ENCODE measurements at places on chromosomes 3 and 15.

DNA sequence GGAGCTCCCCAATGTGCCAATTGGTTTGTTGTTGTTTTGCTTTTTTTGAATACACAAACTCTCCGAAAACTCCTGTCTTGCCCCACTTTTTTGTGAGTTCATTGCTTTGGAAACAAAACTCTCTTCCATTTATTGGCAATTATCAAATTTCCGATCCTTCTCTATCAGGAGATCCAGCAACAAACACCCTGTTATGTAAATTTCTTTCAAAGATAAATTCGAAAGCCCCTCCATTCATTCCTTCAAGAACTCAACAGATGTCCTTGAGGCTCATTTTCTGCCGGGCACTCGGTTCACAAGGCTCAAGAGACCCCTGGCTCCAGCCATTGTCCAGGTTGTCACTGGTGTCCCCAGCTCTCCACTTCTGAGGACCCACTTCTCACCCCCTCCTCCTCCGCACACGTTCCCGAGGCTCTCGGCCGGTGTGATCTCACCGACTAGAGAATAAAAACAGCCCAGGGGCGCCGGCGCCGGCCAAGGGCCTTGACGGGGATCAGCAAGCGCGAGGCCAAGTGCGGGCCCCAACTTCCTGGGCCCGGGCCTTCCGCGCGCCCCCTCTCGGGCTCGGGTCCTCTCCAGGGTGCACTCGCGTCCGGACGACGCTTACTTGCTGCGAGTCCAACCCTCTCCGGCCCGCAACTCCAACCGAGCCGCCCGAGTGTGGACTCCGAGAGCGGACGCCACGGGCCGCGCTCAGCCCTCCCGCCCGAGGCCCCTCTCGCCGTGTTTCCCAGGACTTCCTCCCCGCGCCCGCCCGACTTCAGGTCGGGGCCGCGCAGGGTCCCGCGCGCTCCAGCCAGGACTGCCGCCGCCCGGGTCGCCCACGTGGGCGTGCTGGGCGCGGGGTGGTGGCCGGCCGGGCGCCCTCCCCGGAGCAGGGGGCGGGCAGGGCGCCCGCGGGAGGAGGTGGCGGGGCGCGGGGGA is 533 bp upstream of the SMAD3 start:
- DNase-seq: peak; percentile 54

GRCh38 chr3:43948013-43948412 is 257.3 kb downstream of the ABHD5 start:
- no peak for DNase-seq

DNA sequence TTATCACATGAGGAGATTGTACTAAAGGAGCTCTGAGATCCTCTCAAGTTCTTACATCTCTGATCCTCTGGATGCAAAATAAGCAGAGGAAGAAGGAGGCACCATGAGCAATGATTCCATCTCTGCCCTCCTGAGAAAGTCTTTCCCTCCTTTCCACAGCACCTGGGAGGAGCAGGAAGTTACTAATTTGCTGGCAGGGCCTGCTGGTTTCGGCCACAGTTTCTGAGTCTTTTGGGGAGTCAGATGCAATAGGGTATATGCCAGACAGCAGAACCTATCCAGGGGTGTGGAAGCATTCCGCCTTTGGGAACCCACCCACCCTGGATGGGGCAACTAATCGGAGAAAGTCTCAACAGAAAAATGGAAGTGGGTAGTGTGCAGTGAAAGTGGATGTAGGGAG is 38.5 kb upstream of the SPTSSB start:
- no peak for DNase-seq

GRCh38 chr3:38311941-38312340 is 29.8 kb downstream of the SLC22A14 start:
- DNase-seq: no peak

DNA sequence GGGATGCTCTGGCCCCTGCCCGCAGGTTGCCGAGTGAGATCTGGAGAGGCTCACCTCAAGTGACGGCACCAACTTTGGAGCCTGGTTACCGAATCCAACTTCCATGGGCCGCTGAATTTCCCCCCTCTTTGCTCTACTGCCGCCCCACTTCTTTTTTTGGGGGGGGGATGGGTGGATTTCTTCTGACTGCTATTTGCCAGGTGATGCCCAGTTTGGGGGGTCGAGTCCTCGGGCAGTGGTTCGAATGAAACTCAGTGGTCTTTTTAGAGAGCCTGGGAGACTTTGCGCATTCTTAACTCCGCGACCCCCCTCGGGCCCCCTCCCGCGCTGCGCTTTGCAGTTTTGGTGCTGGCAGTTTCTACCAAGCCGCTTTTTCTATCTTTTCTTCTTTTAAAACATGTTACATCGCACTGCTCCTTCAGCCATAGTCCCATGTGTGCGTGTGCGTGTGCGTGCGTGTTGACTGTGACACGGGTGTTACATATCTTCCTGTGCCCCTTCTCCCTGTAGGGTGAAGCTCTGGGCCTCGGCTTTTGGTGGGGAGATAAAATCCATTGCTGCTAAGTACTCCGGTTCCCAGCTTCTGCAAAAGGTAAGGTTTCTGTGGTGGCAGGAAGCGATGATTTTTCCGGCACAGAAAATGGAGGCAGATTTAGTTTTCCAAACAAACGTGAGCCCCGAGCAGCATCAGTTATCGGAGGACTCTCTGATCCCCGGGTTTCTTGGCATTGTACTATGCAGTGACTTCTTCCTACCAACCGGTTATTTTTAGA is 837 bp downstream of the CACNA2D3 start:
- DNase-seq: no peak

DNA sequence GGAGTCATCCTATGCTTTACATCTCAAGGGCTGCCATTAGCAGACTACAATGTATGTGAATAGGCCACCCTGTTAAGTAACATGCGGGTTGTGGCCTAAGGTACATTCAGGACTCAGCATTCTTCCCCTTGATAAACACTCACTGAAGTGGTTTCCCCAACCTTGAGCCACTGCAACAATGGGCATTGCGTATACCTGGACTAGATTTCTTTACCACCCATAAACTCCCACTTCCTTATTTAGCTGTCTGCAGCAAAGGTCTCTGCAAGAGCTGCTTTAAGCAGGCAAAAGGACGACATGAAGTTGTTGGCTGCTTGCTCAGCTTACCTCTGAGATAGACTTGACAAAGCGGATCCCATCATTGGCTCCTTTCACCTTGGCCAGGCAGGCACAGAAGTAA is 16.2 kb downstream of the FYCO1 start:
- DNase-seq: no peak

- DNase-seq: peak; percentile 91
These were observed 15.2 kb downstream of the LDHAL6B start for GRCh38 chr15:59221511-59222505.

GRCh38 chr3:142724682-142725356 is 985 bp downstream of the TRPC1 start:
- no peak for DNase-seq

DNA sequence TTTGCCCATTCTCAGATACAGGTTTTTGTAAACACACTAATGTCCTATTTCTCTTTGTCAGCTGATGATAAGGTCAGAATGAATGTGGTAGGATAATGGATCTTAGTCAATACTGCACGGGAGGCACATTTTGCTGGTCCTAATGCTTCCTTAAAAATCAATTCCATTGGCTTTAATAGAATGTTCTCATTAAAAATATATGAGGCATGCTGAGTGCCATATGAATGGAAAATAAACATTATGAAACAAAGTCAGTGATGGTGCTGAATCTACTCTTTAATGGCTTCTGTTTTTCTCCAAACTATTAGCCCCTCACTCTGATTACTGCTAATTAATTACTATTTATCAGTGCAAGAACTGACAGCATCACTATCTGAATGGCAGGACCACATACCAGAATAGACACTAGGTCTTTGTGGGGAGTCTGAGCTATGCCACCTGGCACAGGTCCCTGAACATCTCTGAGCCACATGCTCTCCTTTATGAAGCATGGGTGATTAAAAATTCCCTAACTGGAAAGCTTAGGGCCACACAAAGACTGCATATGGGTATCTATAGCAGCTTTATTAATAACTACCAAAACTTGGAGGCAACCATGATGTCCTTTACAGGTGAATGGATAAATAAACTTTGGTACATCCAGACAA is 278.9 kb downstream of the MEX3B start:
- no peak for DNase-seq

DNA sequence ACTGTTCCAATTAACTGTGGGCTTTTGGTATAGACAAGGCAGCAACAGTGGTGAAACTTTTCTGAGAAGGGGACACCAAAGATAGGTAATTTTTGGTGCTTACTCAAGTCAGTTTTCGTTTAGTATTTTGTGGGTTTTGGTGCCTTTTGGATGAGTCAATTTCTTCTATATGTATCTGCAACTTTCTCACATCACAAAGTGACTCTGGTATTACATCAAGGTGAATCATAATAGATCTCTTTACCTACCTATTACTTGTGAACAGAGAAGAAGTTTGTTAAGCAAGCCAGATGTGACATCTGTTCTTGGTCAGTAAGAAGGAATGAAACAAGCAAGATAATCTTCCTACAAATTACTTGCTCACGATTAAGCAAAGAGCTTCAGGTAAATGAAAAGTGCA is 732.4 kb upstream of the DPPA4 start:
- DNase-seq: peak; percentile 3

GRCh38 chr15:61227950-61228936 is 859 bp downstream of the RORA start:
- peak; percentile 19 for DNase-seq

DNA sequence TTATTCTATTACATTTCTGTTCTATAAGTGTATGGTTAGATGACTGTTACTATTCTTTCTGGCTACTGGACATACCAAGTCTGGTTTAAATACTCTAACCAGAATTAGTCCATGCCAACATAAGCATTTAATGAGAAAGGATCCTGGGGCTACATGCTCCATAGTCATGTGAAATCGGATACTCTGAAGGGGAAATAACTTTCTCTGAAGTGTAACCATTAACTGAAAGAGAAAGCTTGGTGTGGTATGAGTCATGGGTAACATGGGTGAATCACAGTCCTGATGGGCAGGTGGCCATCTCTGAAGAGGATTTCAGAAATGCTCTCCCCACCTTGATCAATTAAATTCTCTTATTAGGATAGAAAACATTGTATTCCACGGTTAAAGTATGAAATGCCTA is 69.4 kb downstream of the FHIT start:
- peak; percentile 71 for DNase-seq

GRCh38 chr3:185332026-185332735 is 30.8 kb upstream of the MAP3K13 start:
- DNase-seq: peak; percentile 49

GRCh38 chr15:69914960-69915359 is 182.8 kb downstream of the TLE3 start:
- no peak for DNase-seq

- no peak for DNase-seq
These were observed 7.4 kb upstream of the OCA2 start for GRCh38 chr15:28106294-28107110.

- no peak for DNase-seq
These were observed 9.6 kb downstream of the DENND6A start for GRCh38 chr3:57683286-57683685.

GRCh38 chr3:43144761-43145490 is 39.0 kb upstream of the POMGNT2 start:
- peak; percentile 26 for DNase-seq

DNA sequence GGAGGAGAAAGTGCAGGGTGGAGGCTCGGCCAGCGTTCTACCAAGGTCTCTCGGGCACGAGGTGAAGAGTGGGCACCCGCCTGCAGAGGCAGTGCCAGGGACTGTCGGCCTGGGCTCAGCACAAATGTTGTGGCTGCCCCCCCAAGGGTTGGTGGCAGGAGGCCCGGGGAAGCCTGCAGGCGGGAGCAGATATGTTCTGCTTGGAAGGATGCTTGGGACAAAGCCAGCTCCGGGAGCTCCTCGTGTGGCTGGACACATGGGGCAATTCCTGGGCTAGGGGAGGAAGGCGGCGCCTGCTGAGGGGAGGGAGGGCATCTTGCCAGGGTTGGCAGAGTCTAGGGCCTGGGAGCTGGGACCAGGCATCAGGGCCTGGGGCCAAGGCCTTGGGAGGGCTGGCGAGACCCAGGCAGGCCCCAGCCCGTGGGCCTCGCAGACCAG is 30.4 kb upstream of the FBLN2 start:
- DNase-seq: no peak

GRCh38 chr3:172836390-172836997 is 86.0 kb downstream of the ECT2 start:
- DNase-seq: peak; percentile 56

DNA sequence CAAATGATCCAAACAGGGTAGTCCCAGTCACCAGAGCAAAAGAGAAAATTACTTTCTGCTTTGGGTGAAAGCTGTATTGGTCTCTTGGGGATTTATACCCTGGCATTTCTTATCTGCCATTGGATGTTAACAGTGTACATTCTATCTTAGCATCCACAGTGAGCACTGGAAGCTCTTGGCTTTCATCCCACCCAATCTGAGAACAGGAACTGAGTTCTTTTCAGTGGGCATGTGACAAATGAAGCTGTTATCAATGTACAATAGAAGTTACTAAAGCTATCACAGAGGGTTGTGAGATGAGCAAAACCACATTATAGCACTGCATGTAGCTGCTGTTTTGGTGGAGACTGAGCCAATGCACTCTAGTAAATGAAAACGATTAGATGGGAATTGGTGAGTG is 300.7 kb downstream of the TUSC7 start:
- DNase-seq: no peak

- no peak for DNase-seq
These were observed 272.5 kb upstream of the ARHGEF26 start for GRCh38 chr3:153848702-153849101.

- DNase-seq: peak; percentile 93
These were observed at the start of gene TM4SF1 for GRCh38 chr3:149377408-149378364. TSS of gene TM4SF1 (minus strand) at chr3:149377649. CDS start at chr3:149377547, 102 bp downstream.

- peak; percentile 52 for DNase-seq
These were observed 13.9 kb upstream of the ANPEP start for GRCh38 chr15:89828281-89829145.
